ENCODE measurements at places on chromosomes 7 and 10. TPM values are rescaled to one million over a fixed set of nuclear protein-coding genes. Genes with fewer than 3 reads are reported as not detected.

The LRRTM3 gene
- total RNA-seq, result not detected

The PTPN20 gene
- total RNA-seq, result 2.0 TPM

The PDGFA gene
- 36.4 TPM for total RNA-seq

DNA sequence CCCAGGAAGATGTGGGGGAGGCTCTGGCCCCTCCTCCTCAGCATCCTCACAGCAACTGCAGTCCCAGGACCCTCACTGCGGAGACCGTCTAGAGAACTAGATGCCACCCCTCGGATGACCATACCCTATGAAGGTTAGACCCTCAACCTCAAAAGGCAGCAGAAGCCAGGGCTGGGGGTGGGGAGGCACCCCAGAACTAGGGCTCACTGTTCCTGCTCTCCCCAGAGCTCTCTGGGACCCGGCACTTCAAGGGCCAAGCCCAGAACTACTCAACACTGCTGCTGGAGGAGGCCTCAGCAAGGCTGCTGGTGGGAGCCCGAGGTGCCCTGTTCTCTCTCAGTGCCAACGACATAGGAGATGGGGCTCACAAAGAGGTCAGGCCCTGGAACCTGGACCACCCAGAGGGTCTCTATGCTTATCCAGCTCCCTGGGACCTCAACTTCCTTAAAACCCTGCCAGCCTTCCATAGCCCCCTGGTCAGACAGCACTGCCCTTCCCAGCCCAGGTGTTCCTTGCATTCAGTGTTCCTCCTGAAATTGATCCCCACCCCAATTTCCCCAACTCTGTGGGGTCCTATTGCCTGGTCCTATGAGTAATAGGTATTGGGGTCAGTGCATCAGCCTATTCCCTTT lies 3.7 kb downstream of the SEMA4G start:
- DNase-seq, result no peak
- no peak overlapping the region for H3K4me3 ChIP-seq
- H3K27me3 ChIP-seq, result no peaks in the 10 kb centered on the region

GRCh38 chr10:104018471-104018870 lies 51.5 kb downstream of the SLK start:
- no peaks in the 10 kb centered on the region for H3K4me1 ChIP-seq
- H3K36me3 ChIP-seq, result peaks cover 73% of the 10 kb centered on the region
- H3K27ac ChIP-seq, result no peak overlapping the region
- H3K4me3 ChIP-seq, result no peak overlapping the region

DNA sequence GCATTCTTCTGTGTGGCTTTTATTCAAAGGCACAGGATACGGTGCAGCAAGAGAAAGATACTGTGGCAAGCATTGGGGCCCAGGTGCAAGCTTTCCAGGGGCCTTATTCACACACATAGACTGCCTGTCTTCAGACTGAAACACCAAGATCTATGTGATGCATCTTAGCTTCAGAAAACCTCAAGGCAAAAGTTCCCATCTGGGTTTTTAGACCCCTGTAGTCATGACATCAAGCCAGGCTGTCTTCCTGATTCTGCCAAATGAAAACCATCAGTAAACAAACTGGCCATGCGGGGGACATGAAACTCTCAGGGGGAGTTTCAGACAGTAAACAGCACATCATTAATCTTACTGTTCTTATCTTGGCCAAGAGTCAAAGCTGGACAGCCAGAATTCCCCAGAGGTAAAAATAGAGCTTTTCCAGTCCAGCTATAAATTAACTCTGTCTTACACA lies 9.8 kb downstream of the AGBL3 start:
- no peaks in the 10 kb centered on the region for H3K4me1 ChIP-seq
- no peaks in the 10 kb centered on the region for H3K36me3 ChIP-seq
- no peak overlapping the region for H3K4me3 ChIP-seq
- DNase-seq, result no peak
- H3K27me3 ChIP-seq, result no peaks in the 10 kb centered on the region

DNA sequence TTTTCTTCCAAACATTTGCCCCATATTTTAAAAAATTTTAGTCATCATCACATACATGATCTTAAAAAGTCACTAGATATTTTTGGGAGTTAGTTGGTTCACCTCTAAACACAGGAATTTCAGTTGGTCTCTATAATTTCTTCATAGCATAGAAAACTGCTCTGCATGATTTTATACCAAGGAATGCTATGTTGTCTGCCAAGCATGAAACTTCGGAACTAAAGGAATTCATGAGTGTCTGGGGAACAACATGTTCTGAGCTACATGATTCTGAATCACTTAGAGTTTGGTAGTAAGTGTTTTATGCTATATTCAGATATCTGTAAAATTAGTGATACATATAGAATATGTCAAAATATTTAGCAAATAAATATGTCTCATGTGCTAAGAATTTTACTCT lies 957.8 kb downstream of the GATA3 start:
- H3K4me3 ChIP-seq, result no peak overlapping the region
- no peaks in the 10 kb centered on the region for H3K36me3 ChIP-seq
- no peak for DNase-seq
- H3K4me1 ChIP-seq, result no peaks in the 10 kb centered on the region
- no peak overlapping the region for H3K27ac ChIP-seq
- H3K27me3 ChIP-seq, result no peaks in the 10 kb centered on the region

DNA sequence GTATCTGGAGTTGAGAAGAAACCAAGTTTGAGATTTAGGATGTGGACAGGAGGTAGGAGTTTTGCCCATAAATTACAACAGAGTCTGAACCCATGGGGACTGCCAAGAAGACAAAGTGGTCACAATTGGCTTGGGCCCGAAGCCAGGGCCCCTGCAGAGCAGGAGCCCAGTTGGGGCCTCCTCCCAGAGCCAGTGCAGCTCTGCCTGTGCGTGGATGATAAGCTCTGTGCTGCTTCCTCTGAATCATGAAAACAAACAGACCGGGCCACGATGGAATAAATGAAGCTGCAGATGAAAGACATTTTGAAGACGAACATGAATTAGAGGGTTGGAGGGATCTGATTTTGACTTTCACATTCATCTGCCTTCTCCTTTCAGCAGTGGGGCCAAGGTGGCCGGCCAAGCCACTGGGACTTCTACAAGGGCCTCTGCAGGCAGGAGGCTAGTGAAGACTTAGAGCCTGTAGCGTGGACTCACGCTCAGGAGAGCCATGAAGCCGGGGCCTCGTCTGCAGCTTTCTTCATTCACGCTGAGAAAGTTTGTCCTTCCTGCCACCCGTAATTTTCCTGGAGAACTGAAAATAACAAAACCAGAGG lies 156.8 kb upstream of the LYZL1 start:
- no peak overlapping the region for H3K27ac ChIP-seq
- no peak overlapping the region for H3K4me3 ChIP-seq
- H3K36me3 ChIP-seq, result no peaks in the 10 kb centered on the region
- no peak for DNase-seq

- no peak for DNase-seq
- H3K4me1 ChIP-seq, result peaks cover 8% of the 10 kb centered on the region
- no peaks in the 10 kb centered on the region for H3K36me3 ChIP-seq
These were observed 4.2 kb downstream of the CPVL start for GRCh38 chr7:29142021-29142727.

All from tibial nerve (tissue), 4 donors.